Brain microvascular endothelial cell (primary cell): ENCODE measurements at places on chromosomes 3 and 15.

GRCh38 chr3:193940526-193940925 is 195.4 kb upstream of the HES1 start:
- no peak for DNase-seq

DNA sequence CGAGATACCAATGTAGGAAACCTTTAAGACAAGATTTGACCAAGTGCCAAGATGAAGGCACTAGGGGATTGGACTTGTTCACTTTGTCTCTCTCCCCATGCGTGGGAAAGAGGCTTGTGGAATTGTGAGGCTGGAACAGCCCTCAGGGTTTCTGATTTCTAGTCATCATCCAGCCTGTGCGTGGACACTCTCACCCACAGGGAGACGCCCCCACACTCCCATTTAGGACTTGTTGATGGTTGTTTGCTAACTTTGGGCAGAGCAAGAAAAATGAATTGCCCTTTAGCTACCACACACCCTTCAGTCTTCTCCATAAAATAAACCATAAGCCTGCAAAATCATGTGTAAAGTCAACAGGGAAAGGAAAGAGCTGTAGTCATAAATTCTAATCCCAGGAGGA is 18.4 kb downstream of the ACKR2 start:
- no peak for DNase-seq

DNA sequence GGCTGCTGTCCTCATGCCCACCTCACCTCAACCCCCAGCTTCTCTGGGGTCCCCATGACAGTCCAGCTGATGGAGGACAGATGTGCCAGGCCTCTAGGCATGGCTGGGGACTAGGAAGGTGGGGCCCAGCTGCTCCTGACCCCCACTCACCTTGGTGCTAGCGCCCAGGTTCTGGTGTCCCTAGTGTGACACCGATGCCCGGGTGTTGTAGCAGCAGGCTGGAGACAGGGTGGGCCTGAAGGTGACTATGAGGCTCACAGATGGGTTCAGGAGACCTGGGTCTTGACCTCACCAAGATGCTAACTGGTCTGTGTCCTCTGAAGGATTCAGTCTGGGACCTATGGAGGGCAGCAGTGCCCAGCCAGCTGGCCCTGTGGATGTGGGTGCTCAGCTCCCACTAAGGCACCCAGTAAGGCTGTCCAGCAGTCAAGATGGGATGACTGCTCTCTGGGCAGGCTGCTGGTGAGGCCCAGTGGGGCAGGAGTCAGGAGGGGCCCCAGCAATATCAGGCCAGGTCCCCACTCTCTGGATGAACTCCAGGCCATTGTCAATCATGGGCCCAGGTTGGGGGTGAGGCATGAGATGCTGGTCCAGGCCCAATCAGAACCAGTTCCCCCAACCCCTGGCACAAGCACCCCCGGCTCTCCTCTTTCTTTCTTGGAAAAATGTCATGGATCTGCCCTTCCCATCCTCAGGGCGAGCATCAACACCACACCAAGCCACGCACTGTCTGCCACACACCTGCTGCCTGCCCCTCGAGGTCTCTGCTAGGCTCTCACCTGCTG is 33.0 kb downstream of the ALDH1L1 start:
- no peak for DNase-seq

GRCh38 chr3:129521611-129522010 is 6.8 kb upstream of the RHO start:
- no peak for DNase-seq

DNA sequence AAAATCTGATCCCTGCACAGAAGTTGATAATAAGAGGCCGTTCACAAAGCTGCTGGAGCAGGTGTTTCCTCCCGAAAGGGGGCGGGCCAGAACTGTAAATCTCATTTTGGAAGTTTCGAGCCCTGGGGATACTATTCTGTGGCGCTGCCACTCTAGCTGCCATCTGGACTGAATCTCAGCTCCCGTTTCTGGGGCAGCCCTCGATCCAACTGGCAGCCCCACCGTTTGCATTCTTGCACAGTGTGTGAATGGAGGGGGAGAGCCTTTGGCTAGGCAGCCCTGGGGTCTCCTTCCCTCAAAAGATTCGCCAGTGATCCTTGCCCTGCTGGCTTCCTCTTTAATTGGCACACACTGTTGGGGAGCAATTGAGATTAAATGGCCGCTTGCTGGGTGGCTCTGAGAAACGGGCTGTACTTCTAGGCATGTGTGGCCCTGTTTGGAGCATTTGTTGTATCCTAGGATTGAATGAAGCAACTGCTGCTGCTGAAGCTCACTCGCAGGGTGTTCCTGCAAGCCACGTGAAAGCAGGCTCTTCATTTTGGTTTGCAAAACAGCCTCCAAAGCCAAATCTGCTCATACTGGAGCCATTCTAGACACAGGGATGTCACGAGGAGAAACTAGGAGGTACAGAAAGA is 57.2 kb upstream of the TOPAZ1 start:
- DNase-seq: no peak

GRCh38 chr3:126421573-126422119 is 26.9 kb downstream of the CFAP100 start:
- DNase-seq: no peak

DNA sequence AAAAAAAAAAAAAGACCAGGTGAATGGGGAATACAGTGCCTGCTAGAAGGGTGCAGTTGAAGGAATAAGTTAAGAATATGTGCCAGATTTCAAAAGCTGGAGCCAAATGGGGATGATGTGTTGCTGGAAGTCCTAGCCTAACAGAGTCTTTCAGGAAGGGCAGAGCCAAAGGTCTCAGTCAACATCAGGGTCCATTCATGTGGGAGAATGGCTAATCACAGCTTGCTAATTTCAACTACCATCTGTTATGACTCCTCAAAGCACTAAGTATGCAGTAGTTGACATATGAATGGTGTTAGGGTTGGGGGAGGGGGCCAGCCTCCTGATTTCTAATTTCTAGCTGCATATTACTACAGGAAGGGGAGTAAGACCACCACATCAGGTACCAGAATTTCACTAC is 4.4 kb downstream of the ZBTB38 start:
- DNase-seq: no peak

- DNase-seq: no peak
These were observed 34.0 kb downstream of the RHCG start for GRCh38 chr15:89462198-89462912.

GRCh38 chr3:50089609-50089945 is 858 bp downstream of the RBM5 start:
- DNase-seq: peak; percentile 53

GRCh38 chr3:33447958-33448357 is 7.8 kb upstream of the UBP1 start:
- DNase-seq: no peak

GRCh38 chr3:38524141-38524739 is 28.1 kb downstream of the EXOG start:
- peak; percentile 64 for DNase-seq

GRCh38 chr15:71352125-71352524 is 236.9 kb downstream of the THSD4 start:
- DNase-seq: no peak

DNA sequence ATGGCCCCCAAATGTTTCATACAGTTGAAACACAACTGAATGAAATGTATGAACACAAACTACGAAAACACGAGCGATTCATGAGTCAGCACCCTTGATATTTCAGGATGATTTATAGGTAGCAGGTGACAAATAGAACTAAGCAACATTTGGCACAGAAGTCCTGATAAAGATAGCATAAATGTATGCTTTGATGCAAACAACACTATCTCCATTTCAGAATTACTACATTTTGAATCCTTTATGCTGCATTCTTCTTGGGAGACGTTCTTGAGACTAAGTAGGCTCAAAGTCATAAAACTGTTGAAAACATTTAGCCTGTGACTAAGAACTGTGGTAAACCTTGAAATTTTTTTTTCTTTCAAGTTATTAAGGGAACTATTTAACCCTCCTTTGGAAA is 200.3 kb upstream of the ICE2 start:
- no peak for DNase-seq

GRCh38 chr15:42094512-42094963 is at the start of gene PLA2G4D:
Gene PLA2G4D, minus strand, starts transcription at chr15:42094562. Its CDS starts 103 bp downstream, at chr15:42094459.
- no peak for DNase-seq

DNA sequence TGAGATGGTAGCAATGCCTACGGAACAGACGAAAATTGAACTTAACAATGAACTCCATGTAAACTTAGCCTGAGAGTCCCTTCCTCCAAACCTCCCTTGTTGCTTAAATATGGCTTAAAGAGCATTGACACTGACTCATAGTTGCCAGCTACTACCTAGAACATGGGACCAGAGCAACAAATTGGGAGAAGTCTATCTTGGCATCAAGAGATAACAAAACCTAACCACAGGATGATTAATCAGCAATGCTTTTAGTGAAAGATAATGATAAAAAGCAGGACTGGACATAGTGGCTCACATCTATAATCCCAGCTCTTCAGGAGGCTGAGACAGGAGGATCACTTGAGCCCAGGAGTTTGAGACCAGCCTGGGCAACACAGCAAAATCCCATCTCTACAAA is 117.8 kb upstream of the MNS1 start:
- no peak for DNase-seq

GRCh38 chr15:96347181-96348111 is 16.9 kb downstream of the NR2F2 start:
- DNase-seq: peak; percentile 40

DNA sequence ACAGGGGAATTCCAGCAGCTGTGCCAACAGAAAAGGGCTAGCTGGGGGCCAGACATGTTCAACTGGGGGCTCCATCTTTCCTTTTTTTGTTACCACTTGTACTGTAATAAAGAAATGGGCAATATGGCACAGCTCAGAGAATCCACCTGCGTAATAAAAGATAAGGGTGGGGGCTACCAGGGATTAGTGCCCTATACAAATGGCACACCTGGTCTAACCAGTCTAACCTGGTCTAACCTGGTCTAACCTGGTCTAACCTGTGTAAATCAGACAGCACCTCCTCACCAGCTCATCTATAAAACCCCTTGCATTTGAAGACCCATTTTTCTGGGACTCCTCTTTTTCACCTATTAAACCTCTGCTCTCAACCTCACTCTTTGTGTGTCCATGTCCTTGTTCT is 26.2 kb upstream of the CLDN16 start:
- no peak for DNase-seq

DNA sequence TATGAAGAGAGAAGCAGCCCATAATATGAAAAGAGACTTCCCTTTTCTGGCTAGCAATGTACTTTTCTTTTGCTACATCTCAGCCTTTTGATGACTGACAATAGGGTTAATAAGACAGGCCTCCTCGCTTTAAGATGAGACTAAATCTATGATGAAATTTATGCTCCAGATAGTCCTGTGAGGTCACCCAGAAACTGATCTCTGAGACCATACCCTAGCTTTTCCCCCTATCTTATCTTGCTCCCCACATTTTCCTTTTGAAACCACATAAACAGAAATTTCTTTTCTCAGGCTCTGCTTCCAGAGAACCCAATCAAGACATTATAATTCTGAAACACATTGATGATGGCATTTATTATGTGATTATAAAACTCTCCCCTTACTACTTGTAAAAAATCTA is 168.8 kb upstream of the CADM2 start:
- no peak for DNase-seq

DNA sequence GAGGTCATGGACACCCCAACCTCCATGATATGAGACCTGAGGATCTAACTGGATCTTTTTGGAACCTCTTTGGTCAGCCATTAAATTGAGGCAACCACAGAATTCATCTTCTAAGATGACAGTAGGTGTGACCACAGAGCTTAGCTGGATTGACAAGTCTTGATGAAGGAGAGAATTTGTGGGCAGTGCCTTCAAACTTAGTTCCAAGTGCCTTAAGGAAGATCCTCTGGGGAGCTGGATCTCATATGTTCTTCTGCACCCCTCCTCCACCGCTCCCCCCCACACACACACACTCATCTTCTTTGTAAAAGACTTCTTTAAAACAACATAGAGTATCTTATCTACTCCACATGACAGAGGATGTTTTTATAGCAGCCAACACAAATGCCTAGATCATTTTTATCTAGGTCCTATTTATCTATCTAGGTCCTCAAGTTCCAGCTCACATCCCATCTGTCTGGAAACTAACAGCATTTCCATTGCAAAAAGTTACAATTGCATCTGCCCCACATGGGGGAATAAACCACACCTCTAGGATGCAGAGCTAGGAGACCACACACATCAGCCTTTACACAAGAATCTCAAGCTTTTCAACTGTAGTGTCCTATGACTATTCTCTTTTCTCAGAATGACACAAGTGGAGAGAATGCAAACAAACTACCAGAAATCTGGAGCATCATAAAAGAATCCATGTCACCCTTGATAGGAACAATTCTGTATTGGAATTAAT is 37.4 kb downstream of the WWTR1 start:
- peak; percentile 88 for DNase-seq

DNA sequence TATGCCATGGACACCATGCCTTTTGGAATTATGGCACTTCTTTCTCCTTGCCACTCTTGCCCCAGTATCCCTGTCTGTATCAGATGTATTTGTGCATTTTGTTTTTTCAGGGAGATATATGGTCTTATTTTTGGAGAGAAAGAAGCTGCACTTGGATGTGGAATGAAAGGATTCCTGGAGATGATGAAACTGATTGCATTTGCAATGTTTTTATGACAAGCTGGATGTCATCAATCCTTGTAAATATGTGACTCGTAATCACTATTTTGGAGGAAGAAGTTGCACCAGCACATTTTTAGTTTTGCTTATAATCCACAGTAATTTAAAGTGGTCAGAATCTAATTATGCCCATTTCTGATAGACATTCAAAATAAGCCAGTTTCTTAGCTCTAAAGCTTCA is 165.0 kb downstream of the NR1D2 start:
- DNase-seq: no peak

GRCh38 chr15:50278496-50278895 is 13.0 kb upstream of the HDC start:
- no peak for DNase-seq
